ENCODE measurements at places on chromosomes 7 and 10.

DNA sequence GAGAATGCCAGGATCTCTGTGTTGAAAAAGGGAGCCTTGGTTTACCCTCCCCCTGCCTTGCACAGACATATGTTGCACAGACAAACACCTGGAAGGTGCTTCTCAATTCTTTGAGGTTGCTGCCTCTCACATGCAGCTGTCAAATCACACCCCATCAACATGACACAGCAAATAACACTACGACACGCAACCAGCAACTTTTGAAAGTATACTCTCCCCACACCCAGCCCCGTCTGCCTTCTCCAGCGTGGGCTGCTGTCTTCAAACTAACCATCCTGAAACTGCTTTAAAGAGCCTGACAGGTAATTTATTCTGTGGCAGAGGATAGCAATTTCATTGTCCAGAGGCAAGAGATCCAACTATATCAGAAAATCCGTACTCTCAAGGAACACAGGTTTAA is 136.1 kb downstream of the PLXNA4 start:
- DNase-seq = no peak

DNA sequence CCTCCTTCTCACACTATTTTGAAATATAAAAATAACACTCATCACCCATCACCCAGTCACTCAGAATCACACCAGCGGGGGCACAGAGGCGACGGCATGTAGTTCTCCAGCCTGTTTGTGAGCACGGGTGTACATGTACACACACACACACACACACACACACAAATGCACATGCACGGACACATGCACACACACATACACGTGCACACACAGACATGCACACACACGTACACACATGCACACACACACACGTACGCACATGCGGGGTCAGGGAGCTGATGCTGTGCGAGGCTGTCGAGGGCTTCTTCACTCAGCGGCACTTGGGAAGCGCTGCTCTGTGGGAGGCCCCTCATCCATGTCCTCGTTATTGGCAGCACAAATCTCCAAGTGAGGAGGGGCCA is 178.8 kb downstream of the ELFN1 start:
- DNase-seq = no peak

GRCh38 chr10:17220652-17221100 is 7.4 kb upstream of the VIM start:
- no peak for DNase-seq

- DNase-seq = no peak
Measured at GRCh38 chr10:17425584-17426262, 28.7 kb downstream of the ST8SIA6 start.

GRCh38 chr10:98338896-98339295 is 70.9 kb upstream of the LOXL4 start:
- DNase-seq = no peak

DNA sequence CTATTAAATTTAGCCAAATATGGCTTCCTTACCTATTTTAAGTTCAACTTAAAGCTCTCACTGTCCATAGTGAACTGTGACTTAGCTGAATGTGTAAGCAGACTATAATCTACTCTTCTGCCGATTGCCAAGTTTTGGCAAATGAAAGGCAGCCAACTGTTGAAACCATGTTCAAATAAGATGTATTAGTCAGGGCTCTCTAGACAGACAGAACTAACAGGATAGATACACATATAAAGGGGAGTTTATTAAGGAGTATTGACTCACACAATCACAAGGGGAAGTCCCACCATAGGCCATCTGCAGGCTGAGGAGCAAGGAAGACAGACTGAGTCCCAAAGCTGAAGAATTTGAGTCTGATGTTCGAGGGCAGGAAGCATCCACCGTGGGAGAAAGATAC is 837.7 kb upstream of the AUTS2 start:
- DNase-seq = no peak

GRCh38 chr10:12700557-12700874 is 301.0 kb downstream of the CCDC3 start:
- no peak for DNase-seq

DNA sequence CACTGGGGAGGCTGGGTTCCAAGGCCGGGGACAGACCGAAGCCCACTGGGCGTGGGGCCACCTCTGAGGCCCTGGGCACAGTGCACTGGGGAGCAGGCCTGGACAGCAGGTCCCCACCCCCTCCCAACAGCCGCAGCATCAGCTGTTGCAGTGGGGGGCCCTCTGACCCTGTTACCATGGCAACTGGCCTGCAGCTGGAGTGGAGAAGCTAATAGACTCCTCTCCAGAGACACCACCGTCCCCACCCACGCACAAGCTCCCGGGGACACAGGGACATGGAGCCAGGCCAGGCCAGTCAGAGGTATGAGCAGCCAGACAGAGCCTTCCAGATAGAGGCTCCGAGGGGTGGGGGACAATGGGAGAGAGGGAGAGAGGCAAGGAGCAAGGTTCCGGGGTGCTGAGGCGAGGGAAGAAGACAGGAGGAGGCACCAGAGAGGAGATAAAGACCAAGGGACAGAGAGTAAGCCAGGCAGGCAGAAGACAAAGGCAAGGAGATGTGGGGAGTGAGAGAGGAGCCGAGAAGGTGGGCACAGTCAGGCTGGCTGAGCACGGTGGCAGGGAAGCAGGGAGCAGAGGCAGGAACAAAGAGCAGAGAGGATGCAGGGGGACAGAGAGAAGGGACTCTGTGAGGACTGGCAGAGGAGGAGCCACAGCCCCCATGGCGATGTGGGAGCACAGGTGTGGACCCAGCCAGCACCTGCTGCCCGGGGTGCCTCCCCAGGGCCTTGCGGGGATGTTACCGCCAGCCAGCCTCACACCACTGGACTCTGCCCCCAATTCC is 6.7 kb downstream of the KCNH2 start:
- DNase-seq = no peak

DNA sequence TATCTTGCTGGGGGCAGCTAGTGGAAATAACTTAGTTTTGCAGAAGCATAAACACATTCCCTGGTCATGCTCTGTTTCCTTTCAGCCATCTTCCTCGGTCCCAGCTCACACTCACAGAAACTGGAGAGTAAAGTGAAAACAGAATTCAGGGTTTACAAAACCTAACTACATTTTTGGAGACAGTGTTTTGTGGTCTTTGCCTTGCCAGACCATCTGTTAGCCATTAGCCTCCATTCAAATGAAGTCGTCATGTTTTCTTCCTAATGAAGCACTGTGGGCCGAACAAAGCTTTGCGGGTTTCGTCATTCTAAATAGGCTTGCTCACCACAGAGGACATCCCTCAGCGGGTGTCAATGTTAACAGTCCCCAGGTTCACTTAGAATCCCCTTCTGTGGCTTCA is 214.6 kb upstream of the TMEM72 start:
- no peak for DNase-seq

DNA sequence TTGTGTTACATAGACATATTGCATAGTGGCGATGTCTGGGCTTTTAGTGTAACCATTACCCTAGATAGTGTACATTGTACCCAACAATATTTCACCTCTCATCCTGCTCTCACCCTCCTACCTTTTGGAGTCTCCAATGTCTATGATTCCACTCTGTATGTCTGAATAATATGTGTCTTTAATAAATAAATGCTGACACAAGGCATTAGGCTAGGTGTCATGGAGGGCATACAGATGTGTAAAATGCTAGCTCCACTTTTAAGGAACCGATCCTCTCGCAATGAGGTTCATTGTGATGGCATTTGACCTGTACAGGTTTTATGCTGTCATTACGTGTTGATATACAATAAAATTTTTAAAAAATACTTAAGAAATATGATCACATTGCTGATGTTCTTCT is 74.3 kb downstream of the NEBL start:
- no peak for DNase-seq

DNA sequence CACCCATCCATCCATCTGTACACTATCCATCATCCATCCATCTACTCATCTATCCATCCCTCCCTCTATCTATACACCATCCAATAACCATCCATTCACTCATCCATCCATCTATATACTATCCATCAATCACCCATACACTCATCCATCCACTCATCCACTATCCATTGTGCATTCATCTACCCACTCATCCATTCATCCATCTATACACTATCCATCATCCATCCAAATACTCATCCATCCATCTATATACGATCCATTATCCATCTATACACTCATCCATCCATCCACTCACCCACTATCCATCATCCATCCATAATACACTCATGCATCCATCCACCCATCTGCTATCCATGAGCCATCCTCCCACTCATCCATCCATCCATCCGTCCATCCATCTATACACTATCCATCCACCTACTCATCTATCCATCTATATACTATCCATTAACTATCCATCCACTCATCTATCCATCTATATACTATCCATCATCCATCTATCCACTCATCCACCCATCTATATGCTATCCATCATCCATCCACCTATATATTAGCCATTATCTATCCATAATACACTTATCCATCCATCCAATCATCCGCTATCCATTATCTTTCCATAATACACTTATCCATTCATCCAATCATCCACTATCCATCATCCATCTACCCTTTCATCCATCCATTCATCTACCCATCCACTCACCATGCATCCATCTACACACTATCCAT is 485.3 kb downstream of the DNAJB6 start:
- DNase-seq = no peak

DNA sequence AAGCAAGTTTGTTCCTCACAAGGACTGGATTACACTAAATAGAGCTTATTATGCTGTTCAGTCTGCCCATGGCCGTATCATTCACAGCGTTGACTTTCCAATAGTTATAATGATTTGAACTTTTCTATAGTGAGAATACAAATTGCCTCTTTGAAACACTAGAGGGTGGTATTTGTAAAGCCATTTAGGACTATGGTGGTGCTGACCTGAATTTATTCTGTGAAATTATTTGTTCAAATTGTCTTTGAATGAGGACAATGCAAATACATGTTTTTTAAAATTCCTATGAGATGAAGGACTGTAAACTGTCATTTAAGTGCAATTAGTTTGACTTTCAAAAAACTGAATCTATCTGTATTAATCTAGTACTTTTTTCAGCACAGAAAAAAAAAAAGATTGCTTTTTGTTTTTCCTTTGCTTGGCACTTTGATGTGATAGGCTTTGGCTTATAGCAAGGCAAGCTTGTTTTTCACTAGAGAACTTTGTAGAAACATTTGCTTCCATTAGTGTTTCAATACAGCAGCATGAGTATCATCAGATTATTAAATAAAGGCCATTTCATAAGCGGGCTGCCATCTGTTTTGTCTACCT is 122.7 kb upstream of the TMEM229A start:
- no peak for DNase-seq

DNA sequence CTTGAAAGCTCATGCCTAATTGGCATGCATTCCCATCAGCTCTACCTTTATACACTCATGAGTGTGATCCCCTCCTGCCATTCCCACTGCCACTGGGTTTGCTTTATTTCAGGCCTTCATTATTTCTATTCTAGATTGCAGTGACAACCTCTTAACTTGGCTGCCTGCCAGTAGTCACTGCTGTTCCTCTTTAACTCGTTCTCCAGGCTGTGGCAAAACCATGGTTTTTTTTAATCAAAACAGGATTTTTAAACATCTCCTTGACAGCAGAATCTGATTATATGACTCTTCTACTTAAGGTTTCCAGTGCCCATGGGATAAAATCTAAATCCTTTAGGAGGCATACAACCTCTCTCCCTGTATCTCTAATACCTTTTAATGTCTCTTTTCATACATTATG is 223.7 kb upstream of the PCDH15 start:
- no peak for DNase-seq

DNA sequence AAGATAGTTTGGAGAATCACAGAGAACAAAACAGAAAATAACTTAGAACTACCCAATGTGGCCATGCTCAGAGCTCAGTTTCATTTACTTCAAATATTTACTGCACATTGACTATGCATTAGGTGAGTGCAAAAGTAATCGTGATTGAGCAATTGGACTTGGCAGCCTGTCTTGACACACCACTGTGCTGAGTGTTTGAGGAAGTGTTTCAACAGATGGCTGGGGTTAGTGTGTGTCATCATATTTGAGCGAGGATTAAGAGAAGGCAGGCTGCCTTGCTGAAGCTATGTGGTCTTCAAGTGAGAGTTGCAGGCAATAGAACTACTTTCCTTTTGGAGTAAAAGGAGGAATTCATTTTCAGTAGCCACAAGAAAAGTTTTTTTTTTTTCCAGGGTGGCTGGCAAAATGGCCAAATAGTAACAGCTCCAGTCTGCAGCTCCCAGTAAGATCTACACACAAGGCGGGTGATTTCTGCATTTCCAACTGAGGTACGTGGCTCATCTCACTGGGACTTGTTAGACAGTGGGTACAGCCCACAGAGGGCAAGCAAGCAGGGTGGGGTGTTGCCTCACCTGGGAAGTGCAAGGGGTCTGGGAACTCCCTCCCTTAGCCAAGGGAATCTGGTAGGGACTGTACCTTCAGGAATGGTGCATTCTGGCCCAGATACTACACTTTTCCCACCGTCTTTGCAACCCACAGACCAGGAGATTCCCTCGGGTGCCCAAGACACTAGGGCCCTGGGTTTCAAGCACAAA is 37.6 kb downstream of the AKR1C4 start:
- DNase-seq = no peak

DNA sequence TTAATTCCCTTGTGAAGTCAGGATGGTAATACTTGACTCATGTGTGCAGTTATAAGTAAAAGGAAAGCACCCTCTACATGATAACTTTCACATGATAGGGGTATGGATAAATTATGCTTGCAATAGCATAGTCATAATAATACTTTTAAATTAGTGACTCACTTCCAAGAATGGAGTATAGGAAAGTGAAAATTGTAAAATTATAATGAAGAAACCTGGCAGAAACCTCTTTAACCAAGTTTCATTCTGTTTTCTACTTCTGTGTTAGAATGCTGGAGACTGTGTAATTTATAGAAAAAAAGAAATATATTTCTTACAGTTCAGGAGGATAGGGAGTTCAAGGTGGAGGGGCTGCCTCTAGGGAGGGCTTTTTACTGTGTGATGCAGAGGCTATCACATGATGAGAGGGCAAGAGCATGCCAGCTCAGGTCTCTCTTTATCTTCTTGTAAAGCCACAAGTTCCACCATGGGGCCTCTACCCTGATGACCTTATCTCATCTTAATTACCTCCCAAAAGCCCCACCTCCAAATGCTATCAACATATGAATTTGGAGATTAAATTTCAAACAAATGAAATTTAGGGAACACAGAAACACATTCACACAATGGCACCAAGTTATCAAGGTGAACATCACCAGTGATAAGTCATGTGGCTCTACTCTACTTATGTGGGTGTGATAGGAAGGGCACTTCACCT is 43.2 kb downstream of the HDAC9 start:
- DNase-seq = no peak

DNA sequence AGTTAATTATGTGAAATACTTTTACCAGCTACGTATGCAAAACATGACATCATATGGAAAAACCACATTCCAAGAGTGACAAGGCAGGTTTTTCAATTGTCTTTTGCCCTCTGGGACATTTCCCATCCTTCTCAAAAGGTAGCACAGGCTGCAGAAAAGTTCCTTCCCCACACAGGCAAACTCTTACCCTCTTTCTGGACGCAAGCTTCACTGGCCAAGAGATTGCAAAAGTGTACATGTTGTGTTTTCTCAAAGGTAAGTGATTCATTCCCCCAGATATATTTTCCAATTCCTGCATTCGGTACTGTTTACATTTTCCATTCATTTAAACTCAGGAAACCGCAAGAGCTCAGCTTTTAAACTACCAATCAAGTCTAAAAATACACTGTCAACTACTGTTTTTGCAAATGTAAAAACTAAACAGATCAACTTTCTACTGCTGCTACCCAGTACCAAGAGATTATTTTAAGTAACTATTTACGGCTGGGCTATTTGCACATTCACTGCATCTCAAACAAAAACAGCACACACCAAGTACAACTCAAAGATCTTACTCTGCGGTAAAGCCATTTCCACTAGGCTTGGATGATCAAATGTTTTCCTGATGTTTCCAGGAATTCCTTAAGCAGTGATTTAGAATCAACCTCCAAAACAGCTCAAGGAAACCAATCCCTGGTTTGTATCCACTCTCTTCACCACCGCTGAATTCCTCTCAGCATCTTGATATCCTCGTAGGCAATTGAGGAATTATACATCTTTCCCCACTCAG is 233.6 kb upstream of the CCDC6 start:
- no peak for DNase-seq
